ENCODE measurements at places on chromosomes 13 and 19. TPM values are rescaled to one million over a fixed set of nuclear protein-coding genes. Genes with fewer than 3 reads are reported as not detected.

DACT3 gene
- 0.27 TPM for total RNA-seq

ZNF560 gene
- total RNA-seq = not detected

ZNF541 gene
- not detected for total RNA-seq

CILP2 gene
- total RNA-seq = 0.38 TPM

TBXA2R gene
- 0.90 TPM for total RNA-seq

CGB1 gene
- total RNA-seq = not detected

FXYD7 gene
- total RNA-seq = not detected

ZNF568 gene
- total RNA-seq = 1.1 TPM

OSCAR gene
- 0.35 TPM for total RNA-seq

SULT2A1 gene
- not detected for total RNA-seq

MYCBP2 gene
- 14.5 TPM for total RNA-seq

LGALS4 gene
- 1.6 TPM for total RNA-seq

FAM124A gene
- 3.2 TPM for total RNA-seq

DACH1 gene
- not detected for total RNA-seq

FBN3 gene
- not detected for total RNA-seq

STOML3 gene
- not detected for total RNA-seq

HOMER3 gene
- 21.5 TPM for total RNA-seq

FOXA3 gene
- total RNA-seq = 0.93 TPM

DPF1 gene
- total RNA-seq = 4.8 TPM

B9D2 gene
- total RNA-seq = 33.1 TPM

NLRP9 gene
- not detected for total RNA-seq

MISP gene
- 105 TPM for total RNA-seq

ZNF607 gene
- total RNA-seq = 3.9 TPM

ZIM2 gene
- total RNA-seq = not detected

LRRC4B gene
- 0.38 TPM for total RNA-seq

PRX gene
- total RNA-seq = 1.2 TPM

HCN2 gene
- total RNA-seq = 50.9 TPM

LILRA1 gene
- total RNA-seq = not detected

IZUMO2 gene
- not detected for total RNA-seq

ANKLE1 gene
- 0.43 TPM for total RNA-seq

ZNF177 gene
- total RNA-seq = 0.74 TPM

FFAR2 gene
- not detected for total RNA-seq

MAMSTR gene
- 0.40 TPM for total RNA-seq

CASP14 gene
- not detected for total RNA-seq

NKPD1 gene
- 0.13 TPM for total RNA-seq

TMPRSS9 gene
- total RNA-seq = not detected

PBX4 gene
- 1.7 TPM for total RNA-seq

MIA gene
- not detected for total RNA-seq

PSG5 gene
- total RNA-seq = 0.58 TPM

AP1M2 gene
- total RNA-seq = 37.1 TPM

TGFBR3L gene
- not detected for total RNA-seq

POU2F2 gene
- 0.22 TPM for total RNA-seq

OR7C1 gene
- total RNA-seq = not detected

LRP3 gene
- total RNA-seq = 49.7 TPM

C13orf42 gene
- total RNA-seq = not detected

CEACAM20 gene
- not detected for total RNA-seq

MCEMP1 gene
- not detected for total RNA-seq

FGF9 gene
- total RNA-seq = not detected

RINL gene
- total RNA-seq = 4.9 TPM

SLITRK6 gene
- total RNA-seq = 0.63 TPM

CFAP97D2 gene
- total RNA-seq = not detected

NR1H2 gene
- 84.5 TPM for total RNA-seq

ZNF571 gene
- total RNA-seq = 0.99 TPM

HCST gene
- 0.63 TPM for total RNA-seq

TMEM255B gene
- 1.1 TPM for total RNA-seq
